Activated naive CD4-positive, alpha-beta T cell treated with anti-CD3 and anti-CD28 coated beads for 36 hours (primary cell): ENCODE measurements at places on chromosomes 7 and 10.

GRCh38 chr7:140616328-140616727 is 24.3 kb downstream of the DENND2A start:
- no peak for DNase-seq

DNA sequence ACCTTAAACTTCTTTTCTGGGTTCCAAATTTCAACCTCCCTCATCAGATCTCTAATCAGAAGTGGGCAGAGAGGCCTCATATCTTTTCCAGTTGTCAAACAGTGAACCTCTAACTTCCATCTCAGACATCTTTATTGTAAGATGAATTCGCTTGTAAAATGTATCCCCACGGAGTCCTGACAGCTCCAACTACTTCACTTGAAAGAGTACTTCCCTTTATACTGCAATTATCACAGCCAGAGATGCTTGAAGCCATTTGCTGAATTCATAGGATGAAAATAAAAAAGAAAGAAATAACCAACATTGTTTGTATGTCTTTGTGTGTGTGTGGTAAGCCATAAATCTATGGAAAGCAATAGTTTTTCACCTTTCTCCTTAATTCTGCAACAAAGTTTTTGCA is 175.2 kb downstream of the GRM3 start:
- no peak for DNase-seq

DNA sequence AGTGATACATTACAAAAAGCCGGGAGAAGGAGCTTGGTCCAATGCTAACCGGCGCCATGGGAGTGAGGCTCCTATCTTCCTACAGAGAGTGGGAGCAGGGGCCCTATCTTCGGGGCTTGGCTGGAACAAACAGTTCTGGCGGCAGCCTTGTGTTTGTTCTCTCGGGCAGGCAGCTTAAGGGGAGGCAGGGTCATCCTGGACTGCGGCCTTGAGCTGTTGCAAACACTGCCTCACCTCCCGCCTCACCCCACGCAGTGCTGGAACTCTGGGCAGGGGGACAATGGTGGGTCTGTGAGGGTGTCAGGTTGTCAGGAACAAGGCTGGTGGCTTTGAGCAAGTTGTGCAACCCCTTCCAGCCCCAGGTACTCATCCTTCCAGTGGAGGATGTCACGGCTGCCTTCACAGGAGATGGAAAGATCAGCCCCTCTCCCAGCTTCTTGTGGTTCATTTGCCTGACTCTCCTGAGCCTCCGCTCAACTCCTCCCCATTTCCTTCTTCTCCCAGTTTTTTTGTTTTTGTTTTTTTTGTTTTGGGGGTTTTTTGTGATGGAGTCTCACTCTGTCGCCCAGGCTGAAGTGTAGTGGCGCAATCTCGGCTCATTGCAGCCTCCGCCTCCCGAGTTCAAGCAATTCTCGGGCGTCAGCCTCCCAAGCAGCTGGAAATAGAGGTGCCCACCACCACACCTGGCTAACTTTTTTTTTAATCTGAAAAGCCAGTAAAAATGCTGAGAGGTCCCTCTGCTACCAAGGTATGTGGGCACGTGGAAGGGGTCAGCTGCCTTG is 57.4 kb downstream of the SPOCK2 start:
- DNase-seq = no peak

- DNase-seq = peak; percentile 36
Observed at GRCh38 chr10:123926401-123927264, 35.0 kb upstream of the CPXM2 start.

- DNase-seq = no peak
Observed at GRCh38 chr7:143288836-143289235, 685 bp downstream of the CASP2 start.

GRCh38 chr10:80457554-80458262 is 3.6 kb downstream of the TSPAN14 start:
- DNase-seq = peak; percentile 27

- DNase-seq = no peak
Observed at GRCh38 chr7:90599892-90600555, 3.9 kb downstream of the CDK14 start.

DNA sequence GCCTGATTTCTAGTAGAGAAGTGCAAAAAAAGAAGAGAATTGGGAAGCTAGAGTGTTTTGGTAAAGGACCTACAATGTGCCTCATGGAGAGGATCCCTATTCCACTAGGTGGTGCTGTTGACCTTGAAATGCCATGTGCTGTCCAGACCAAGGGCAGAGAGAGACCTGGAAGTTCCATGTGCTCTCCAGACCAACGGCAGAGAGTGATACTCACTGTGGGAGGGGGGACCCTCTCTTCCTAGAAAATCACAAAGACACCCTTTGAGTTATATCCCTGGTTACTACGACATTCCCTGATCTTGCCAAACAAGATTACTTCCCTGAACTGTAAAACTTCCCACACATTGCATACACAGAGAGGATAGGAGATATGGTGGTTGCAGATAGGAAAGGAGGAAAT is 212.7 kb upstream of the ZNF804B start:
- peak; percentile 49 for DNase-seq

DNA sequence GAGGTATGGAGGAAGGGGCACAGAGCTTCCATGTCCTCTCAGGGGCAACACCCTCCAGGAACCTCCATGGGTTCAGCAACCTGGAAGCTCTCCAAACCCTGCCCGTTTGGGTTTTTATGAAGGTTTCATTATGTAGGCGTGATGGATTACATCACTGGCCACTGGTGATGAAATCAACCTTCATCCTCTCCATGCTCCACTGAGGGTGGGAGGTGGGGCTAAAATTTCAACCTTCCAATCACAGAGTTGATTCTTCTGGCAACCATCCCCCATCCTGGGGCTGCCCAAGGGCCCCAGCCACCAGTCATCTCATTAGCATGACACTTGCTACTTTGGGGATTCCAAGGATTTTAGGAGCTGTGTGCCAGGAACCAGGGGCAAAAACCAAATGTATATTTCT is 90.1 kb downstream of the TEX36 start:
- DNase-seq = no peak

- no peak for DNase-seq
Observed at GRCh38 chr7:106047818-106048705, 64.0 kb downstream of the SYPL1 start.

GRCh38 chr7:15557186-15557585 is 4.6 kb downstream of the AGMO start:
- DNase-seq = no peak

GRCh38 chr7:26508481-26508880 is 216.8 kb downstream of the SNX10 start:
- no peak for DNase-seq

DNA sequence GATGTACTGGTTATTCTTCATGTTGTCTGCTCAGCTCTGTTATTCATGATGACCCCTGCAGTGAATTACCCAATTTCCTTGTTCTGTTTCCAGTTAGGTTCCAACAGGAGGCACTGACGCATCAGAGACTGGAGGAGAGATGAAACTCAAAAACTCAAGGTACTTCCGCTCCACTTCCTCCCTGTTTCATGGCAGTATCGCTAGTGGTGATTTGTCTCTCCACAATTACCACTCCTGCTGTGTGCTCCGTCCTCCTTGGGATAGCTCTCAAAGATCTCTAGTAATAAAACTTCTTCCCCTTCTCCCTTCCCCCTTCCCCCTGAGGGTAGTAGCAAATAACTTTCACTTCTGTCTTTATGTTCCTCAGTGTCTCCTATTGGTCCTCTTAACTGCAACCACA is 107.4 kb upstream of the ABCB5 start:
- no peak for DNase-seq

GRCh38 chr10:88783724-88784123 is 18.8 kb upstream of the LIPM start:
- DNase-seq = no peak

DNA sequence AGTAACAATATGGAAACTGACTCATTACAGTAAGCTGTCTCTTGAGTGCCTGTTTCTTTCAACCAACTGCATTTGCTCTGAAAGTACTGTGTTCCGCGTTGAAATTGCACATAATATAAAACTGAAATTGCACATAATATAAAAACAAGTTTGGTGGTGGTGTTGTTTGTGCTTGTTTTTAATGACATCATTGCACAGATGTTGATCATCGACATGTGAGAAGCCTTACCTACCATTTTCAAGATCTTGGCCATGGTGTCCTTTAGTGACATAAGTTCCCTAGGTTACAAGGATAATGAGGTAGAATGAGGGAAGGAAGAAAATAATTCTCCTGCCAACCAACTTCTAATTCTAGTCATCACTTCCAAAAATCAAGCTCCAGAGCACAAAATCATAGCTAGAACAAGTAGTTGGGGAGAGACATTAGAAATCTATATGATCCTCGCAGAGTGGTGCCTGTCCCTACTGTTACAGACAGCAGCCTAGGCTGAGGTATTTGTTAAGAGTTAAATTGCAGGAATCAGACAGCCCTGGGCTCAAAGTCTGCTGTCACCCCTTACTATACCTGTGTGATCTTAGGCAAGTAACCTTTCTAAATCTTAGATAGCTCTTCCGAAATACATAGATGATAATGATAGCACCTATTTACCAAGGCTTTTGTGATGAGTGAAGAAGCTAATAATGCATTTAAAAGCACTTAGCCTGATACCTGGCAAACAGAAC is 29.3 kb downstream of the DOCK4 start:
- DNase-seq = no peak

DNA sequence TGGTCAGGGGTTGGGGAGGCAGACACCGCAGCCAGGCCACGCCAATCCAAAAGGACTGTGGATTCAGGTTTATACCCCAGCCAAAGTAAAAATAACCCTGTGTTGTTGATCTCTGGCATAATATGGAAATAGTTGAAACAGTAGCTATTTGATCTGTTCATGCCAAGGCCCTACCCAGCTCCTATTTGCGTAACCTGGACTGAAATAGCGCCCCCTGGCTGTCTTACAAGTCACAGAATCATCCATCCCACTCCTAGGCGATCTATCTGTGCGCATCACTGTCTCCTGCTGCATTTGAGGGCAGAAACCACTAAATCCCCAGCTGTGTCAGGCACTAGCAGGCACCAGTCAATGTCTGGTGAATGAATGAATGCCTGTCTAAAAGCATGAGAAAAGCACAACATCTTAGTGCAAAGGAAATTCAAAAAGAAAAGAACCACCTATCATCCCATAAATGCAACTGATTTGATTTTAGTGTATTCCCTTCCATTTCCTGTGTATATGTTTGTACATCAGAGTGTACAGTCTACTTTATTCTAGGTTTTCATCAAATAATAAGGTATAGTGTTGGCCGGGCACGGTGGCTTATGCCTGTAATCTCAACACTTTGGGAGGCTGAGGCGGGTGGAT is 160.0 kb downstream of the SLIT1 start:
- peak; percentile 80 for DNase-seq

- no peak for DNase-seq
Observed at GRCh38 chr10:19250546-19250945, 201.9 kb downstream of the MALRD1 start.

DNA sequence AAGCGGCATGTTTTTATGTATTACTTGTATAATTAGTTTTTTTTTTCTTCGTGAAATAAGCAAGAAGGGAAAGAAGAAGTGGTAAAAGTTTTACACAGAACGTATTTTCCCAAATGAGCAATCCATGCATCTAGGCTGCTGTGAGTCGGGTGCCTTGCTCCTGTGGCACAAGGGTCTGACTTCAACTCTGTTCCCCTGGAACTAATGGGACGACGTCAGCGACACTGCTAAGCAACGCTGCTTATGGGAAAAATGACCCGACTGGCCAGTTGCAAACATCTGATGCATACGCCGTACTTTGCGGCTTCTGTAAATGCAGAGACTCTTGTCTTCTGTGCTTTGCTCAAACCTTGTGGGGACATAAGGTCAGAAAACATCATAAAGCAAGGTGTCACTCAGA is 66.3 kb downstream of the MPP7 start:
- no peak for DNase-seq

GRCh38 chr10:64636461-64636860 is 1115.3 kb downstream of the REEP3 start:
- DNase-seq = no peak

GRCh38 chr7:24463474-24463873 is 109.8 kb upstream of the PALS2 start:
- DNase-seq = no peak

DNA sequence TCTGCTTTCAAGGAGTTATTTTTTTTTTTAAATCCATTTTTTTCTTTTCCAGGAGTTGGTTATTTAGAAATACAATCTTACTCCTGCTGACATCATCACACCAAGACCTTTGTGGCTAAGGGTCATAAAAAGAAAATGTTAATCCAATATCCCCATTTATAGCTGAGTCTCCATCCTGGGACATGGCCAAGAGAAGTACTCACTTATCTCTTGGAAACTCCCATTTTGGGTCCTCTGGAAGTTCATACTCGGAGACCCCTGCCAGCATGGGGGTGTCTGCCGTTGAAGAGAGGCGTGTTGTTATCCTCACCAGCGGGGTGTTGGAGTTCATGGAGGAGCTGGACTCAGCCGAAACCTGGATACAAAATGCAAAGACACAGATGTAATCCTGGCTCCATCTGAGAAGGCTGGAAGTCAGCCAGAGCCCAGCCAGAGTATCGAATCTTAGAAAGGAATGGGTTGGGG is 94.6 kb downstream of the FGFR2 start:
- DNase-seq = no peak

DNA sequence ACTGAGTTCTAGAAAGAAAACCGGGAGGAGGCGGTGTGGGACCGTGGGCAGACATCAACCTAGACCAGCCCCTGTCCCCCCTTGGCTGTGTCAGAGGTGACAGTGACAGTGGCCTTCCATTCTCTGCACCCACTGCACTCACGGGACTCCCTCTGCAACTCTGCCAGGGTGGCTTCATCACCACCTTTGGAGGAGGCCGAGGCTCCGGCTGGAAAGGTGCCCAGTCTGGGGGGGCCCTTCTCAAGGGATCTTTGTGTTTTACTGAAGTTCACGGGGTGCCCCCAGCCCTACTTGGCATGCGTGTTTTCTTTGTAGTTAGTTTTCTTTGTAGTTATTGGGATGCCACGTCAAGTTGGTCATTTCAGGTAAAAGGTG is 417.6 kb downstream of the DNAJB6 start:
- no peak for DNase-seq
